AML-193 (cell line): ENCODE measurements at places on chromosomes 3 and 15.

GRCh38 chr15:68552773-68553172 lies 26.0 kb upstream of the CORO2B start:
- DNase-seq, result no peak

DNA sequence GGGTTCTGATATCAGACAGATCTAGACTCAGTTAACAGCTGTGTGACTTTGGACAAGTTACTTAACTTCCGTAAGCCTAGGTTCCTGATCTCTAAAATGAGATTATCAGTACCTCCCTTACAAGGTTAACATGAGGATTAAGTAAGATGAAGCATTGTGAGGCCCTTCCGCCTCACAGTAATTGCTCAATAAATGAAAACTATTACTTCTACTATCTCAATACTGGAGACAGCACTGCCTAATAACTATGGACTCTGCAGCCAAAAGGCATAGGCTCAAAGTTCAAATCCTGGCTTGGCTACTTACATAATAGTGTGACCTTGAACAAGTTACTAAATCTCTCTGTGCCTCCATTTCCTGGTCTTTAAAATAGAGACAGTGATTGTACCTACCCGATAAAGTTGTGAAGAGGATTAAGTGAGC lies 82.0 kb upstream of the ATP11B start:
- peak; percentile 87 for DNase-seq

- DNase-seq, result peak; percentile 90
Observed at GRCh38 chr15:76983590-76984375, 11.1 kb upstream of the PSTPIP1 start.

DNA sequence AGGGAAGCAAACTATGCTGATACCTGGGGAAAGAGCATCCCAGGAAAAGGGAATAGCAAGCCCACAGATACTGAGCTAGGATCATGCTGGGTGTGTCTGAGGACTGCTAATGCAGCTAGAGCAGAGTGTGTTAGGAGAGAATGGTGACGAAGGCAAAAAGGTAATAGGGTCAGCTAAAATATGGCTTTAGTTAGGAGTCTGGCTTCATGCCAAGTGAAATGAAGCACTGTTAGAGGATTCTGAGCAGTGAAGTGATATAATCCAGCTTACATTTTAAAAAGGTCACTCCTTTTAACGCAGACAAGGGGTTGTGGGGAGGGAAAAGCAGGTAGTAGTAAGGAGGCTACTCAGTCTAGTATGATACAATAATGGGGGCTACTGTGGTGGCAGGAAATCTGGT lies 30.4 kb downstream of the SECISBP2L start:
- DNase-seq, result no peak

DNA sequence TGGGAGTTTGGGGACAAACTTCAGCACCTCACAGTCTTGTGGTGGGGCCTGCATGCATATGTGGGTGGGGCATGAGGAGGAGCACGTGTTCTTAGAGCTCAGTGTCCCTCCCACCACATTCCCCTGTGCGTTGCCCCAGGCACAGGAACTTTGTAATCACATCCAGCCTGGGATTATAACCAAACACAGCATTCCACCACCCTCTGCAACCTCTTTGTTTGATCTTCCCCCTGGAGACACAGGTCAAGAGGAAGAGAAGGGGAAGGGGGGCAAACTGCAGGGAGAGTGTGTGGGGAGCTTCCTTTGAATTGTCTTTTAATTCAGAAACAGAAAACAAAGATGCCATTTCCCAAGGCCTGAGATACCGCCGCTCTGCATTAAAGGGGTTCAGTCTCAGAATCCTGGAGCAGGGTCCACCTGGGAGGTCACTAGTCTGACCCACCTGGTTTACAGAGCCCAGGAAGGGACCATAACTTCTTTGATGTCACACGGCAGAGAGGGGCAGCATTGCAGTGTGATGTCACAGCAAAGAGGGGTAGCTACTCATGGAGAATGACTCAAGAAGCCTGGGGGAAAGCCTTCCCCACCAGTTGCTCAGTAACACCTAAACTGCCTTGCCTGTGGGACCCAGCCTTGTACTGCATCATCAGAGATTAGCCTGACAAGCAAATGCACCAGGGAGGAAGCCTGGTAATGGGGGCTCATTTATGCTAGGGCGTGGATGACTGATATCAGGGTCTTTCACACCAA lies 106.3 kb upstream of the RNU6-1 start:
- no peak for DNase-seq

DNA sequence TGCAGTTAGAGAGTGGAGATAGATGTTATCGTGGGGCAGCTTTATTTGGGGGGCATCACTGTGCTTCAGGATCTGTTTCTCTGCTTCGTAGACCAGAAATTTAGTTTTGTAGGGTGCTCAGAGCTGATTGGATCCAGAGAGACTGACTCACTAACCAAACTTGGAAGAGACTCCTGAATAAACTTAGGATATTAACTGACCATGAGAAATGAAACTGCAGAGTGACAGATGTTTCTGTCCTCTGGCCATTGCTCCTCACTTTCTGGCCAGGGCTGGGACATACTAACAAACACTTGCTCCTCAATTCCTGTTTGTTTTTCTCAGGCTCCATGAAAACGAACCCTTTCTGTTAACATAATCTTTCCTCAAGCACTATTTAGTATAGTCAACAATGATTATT lies 4.3 kb downstream of the ZNF592 start:
- DNase-seq, result no peak

DNA sequence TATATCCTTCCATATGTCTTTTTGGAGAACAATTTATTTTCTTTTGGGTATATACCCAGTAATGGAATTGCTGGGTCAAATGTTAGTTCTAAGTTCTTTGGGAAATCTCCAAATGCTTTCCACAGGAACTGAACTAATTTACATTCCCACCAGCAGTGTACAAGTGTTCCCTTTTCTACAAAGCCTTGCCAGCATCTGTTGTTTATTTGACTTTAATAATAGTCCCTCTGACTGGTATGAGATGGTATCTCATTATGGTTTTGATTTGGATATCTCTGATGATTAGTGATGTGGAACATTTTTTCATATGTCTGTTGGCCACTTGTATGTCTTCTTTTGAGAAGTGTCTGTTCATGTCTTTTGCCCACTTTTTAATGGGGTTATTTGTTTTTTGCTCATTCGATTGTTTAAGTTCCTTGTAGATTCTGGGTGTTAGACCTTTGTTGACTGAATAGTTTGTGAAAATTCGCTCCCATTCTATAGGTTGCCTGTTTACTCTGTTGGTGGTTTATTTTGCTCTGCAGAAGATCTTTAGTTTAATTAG lies 48.4 kb downstream of the TMEM45A start:
- DNase-seq, result no peak

DNA sequence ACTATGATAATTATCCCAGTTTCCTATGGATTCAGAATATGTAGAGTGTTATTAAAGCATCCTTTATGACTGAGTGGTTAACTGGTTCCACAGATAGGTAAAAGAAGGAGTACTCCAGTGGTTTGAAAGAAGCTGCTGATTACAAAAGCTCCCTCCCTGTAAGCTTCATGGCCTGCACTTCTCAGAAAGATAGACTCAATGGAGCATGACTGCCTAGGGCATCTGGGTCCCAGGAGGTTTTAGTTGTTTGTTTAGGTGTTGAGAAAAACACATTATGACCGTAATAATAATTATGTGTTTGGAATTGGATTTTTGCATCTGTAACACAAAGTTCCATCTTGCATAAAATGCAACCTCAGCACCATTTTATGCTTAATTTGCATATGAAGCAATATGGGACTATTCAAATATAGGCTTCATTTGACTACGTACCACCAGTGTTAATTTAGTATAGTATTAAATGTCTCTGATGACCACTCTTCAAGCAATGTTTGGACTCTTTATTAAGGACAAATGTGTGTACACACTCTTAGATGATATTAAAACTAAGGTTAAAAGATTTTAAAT lies 121.1 kb downstream of the ROBO2 start:
- no peak for DNase-seq

DNA sequence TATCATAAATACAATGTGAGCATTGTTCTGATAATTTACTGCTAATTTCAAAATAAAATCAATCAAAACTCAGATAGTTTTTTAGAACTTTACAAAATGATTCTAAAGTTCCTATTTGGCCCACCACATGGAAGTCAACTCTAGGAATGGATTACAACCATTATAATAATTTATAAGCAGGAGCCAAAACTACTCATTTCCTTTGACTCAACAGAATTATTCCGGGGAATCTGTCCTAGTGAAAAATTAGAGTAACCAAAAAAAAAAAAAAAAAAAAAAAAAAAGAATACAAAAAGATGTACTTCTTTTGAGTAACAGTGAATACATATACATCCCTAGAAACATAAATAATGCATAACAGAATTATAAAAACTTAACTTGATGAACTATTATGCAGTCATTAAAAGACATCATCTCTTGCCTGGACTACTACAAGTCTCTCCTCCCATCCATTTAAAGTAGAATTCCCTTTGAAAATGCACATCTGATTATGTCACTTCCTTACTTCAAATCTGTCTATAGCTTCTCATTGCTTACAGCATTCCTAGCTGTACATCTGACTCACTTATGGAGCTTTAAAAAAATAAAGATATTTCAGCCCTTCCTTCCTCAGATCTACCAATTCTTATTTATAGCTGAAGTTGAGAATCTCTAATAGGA lies 43.4 kb downstream of the HDGFL3 start:
- DNase-seq, result no peak

GRCh38 chr15:25545017-25545416 lies 106.2 kb upstream of the UBE3A start:
- DNase-seq, result no peak

DNA sequence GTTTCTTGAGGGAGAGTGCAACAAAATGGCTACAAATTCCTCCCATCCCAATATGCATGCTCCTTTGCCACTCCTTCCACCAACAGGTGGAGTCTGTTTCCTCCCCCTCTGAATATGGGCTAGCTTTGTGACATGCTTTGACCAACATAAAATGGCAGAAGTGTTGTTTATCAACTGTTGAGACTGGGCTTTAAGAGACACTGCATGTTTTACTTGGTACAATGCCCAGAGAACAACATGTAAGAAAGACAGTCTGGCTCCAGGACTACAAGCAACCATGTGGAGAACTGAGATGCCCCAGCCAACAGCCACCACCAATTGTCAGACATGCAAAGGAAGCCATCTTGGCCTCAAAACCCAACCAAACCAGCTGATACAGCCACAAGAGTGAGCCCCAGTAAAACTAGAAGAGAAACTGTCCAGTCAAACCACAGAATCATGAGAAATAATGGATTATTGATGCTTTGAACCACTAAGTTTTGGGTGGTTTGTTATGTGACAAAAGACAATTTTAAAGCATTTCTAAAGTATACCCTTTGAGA lies 40.5 kb downstream of the NUDT16 start:
- no peak for DNase-seq

DNA sequence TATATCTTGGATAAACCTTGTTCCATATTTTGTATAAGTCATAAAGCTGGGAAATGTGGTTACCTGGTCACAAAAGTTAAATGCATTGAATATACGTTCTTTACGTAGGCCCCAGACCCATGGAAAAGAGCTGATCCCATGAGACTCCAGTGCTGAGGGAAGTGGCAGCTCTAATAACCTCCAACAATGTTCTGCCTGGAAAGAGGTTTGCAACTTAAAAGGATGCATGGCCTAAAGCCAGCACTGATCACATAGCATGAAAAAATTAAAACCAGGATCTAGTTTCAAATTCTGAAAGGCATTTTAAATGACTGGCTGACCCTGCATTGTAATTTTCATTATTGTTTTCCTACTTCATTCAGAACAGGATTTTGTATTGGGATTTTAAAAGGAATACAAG lies 27.9 kb upstream of the STRIT1 start:
- no peak for DNase-seq

DNA sequence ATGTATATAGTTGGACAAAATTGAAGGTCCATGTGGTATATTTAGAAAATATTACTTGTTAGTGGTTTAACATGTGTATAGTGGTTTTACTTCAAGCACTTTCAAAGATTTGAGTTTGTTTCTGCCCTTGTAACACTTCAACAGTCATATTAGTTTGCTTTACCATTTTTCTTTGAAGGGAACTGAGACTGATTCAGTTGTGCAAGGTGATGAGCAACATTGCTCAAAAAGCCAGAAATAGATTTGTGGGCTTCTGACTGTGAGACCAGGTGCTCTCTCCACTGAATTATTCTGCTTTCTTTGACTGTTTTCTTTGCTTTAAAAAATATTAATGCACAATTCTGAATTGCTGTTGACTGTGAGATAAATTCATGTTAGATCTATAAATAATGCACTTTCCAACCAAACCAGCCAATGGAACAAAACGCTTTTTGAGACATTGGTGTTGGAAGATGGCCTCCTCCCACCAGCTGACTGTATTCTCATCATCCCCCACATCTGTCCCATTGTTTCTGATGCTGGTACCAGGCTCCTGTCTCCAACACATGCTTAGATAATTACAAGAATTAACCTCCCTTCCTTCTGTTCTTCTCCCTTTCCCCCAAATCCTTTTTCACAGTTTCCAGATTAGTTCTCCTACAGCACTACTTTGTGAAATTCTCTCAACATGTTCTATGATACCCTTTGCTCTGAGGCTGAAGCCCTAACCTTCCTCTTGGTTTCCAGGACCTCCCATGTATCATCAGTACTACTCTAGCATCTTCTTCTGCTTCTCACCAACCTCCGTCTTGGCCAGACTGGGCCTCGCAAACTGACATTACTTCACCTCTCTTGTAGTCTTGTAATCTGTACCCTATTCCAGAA lies 27.9 kb downstream of the PLCL2 start:
- DNase-seq, result peak; percentile 8

DNA sequence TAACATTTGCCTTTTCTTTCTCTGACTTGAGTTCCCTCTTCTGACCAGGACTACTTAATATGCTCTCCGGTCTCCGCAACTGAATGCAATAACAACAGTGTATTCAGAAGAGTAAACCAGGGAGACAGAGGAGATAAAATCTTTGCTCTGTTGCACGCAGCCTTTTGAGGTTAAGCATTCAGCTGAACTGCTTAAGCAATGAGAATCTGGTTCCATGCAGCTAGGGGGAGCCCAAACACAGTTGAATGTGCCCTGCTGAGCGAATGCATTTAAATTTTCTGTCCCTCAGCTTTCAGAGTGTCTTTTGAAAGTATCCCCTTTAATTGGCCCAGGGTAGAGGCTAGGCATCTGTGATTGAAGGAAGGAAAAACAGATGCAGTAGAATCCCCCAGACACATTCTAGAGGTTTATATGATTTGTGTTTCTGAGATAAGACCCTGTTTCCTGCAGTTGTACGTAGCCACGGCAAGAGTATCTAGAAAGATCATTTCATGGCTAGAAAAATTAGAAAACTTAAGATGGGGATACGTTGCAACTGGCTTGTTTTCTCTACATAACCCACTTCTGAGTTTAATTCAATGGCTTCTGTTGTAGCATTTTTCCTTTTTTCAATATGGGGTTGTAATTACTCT lies 309.6 kb downstream of the TUSC7 start:
- DNase-seq, result peak; percentile 68

GRCh38 chr15:43800286-43801141 lies at the start of gene HYPK:
HYPK (plus strand) TSS chr15:43800599; CDS start chr15:43800623, 24 bp downstream.
- peak; percentile 71 for DNase-seq
